ENCODE measurements at places on chromosomes 5 and 9. TPM values are rescaled to one million over a fixed set of nuclear protein-coding genes. Genes with fewer than 3 reads are reported as not detected.

PHYHD1 gene
- 8.6 TPM for polyA plus RNA-seq

OBP2B gene
- polyA plus RNA-seq = not detected

MVB12B gene
- 2.4 TPM for polyA plus RNA-seq

SLC6A19 gene
- polyA plus RNA-seq = not detected

CDH9 gene
- polyA plus RNA-seq = not detected

ZBED3 gene
- polyA plus RNA-seq = 0.75 TPM

SPINK7 gene
- polyA plus RNA-seq = not detected

AGXT2 gene
- not detected for polyA plus RNA-seq

TPM2 gene
- polyA plus RNA-seq = 3,584 TPM

FEM1C gene
- 11.2 TPM for polyA plus RNA-seq

TXNDC8 gene
- not detected for polyA plus RNA-seq

PTGES gene
- polyA plus RNA-seq = 22.0 TPM

EPB41L4A gene
- 0.42 TPM for polyA plus RNA-seq

RETREG1 gene
- polyA plus RNA-seq = 1.1 TPM

CDC26 gene
- 67.2 TPM for polyA plus RNA-seq

FOXD4L6 gene
- polyA plus RNA-seq = not detected

THBS4 gene
- polyA plus RNA-seq = 0.74 TPM
